GM12864 (cell line): ENCODE measurements at places on chromosomes 3 and 15.

GRCh38 chr3:16504242-16504641, 9.3 kb downstream of the RFTN1 start:
- peak; percentile 95 for DNase-seq

GRCh38 chr15:90364251-90364650, 12.2 kb downstream of the ZNF774 start:
- DNase-seq = no peak

DNA sequence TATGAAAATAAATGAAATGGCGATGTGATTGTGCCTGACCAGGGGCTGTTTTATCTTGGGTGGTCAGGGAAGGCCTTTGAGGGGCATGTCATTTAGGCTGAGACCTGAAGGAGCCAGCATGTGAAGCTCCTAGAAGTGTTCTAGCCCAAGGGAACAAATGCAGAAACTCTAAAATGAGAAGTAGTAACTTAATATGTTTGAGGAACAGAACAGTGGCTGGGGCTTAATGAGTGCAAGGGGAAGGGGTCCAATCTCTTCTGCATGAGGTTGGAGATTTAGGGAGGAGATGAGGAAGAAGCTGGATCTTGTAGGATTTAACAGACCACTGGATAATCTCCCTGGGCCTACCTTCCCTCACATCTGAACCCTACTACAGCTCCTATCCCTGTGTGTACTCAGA, 110.5 kb downstream of the AKAP13 start:
- DNase-seq = no peak

- DNase-seq = peak; percentile 46
Observed at GRCh38 chr3:179045719-179046402, 25.7 kb downstream of the ZMAT3 start.

- no peak for DNase-seq
Observed at GRCh38 chr15:90765966-90766365, 48.8 kb downstream of the BLM start.

GRCh38 chr3:126961191-126961790, 21.6 kb upstream of the PLXNA1 start:
- DNase-seq = no peak

- DNase-seq = no peak
Observed at GRCh38 chr3:98741121-98741716, 21.9 kb upstream of the ST3GAL6 start.

GRCh38 chr3:100170486-100170885, 56.2 kb upstream of the FILIP1L start:
- DNase-seq = no peak

DNA sequence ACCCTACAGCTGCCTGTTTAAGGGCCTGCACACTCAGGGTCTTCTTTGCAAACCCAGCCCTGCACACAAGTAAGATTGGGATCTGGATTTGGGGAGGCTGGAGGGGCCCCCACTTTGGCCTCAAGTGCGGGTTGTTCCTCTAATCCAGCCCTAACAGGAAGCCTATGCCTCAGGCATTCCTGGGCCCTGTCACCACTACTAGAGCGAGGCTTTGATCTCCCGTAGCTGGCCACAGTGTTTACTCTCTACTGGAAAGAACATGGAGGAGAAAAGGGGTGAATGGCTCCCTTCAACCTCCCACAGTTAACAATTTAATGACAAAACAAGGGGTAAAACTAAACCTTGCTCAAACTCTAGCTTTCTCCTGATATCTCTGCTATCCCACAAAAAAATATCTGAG, 48.4 kb downstream of the DZIP1L start:
- no peak for DNase-seq

DNA sequence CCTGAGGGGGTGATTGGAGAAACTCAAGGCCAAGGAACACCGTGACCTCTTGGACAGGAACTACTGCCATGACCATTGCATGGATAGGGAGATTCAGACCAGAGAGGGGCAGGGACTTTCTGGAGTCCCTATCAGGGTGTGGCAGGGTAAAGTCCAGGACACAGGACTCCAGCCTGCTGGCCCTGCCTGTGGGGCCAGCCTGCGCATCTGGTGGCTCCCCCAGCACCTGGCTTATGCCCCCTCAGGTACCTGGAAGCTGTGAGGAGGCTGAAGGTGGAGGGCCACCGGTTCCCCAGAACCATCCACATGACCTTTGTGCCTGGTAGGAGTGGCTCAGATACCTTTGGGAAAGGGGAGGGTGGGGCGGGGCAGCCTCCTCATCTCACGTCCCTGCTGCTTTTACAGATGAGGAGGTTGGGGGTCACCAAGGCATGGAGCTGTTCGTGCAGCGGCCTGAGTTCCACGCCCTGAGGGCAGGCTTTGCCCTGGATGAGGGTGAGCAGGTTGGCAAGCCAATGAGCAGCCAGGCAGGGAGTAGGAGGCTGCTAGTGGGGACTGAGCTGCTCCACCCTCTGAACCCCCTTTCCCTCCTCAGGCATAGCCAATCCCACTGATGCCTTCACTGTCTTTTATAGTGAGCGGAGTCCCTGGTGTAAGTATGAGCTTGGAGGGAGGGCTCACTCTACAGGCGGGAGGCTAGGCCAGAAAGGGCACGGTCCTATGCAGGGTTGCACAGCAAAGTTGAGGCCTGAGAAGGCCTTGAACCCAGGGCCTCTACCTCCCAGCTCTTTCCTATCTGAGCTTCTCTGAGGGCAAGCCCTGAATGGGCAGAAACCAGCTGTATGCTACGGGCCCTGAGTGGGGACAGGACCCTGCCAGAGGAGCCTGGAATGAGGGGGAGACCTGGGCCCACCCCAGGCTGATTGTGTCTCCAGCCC, 2.9 kb downstream of the ACY1 start:
- DNase-seq = no peak

- no peak for DNase-seq
Observed at GRCh38 chr3:75224412-75224811, 439.7 kb upstream of the FRG2C start.

- DNase-seq = no peak
Observed at GRCh38 chr3:47000922-47001730, 21.7 kb downstream of the NBEAL2 start.

DNA sequence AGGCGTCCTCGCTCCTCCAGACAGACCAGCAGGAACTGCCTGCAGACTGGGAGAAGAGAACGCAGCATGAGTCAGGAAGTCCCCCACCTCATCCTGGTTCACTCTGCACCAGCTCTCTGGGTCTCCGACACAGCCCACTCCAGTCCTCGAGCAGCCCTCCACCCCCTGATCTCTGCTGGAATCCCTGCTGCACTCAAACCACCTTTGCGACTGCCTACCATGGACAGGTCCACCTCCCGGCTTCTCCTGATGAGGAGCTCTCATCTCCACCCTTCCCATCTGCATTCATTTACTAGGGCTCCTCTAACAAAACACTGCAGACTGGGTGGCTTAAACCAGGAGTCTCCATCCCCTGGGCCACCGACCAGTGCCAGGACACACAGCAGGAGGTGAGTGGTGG, 202.3 kb upstream of the IGF1R start:
- DNase-seq = no peak

DNA sequence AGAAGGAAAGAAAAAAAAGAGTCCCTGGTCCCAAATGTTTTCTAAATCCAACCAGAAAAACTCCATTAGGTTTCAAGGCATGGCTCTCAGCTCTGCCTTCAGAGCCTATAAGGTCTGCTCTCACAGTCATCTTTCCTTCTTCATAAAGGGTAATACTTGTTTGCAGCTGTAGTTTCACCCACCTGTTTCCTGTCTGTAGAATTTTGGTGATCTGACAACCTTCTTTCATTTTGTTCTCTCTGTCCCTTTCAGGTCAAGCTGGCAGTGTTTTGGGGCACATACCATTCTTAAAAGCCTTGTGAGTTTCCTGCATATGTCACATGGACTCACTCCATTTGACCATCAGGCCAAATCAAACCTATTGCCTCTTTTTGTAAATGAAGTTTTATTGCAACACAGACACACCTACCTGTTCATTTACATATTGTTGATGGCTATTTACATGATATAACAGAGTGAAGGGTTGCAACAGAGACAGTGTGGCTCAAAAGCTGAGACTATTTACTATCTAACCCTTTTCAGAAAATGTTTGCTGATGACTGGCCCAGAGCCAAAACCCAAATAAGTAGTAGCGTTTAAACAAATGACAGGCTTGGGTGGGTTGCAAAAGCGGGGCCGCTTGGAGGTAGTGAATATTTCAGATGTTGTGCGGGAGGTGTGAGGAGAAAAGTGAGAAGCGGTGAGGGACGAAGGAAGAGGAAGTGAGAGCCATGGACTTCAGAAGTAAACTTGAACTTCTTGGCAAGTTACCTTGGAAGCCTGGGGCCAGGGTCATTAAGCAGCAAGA, 292.7 kb upstream of the PROK2 start:
- no peak for DNase-seq

- DNase-seq = no peak
Observed at GRCh38 chr3:197591816-197592215, 36.0 kb upstream of the BDH1 start.

- DNase-seq = no peak
Observed at GRCh38 chr3:127612966-127613365, 14.8 kb downstream of the MCM2 start.

DNA sequence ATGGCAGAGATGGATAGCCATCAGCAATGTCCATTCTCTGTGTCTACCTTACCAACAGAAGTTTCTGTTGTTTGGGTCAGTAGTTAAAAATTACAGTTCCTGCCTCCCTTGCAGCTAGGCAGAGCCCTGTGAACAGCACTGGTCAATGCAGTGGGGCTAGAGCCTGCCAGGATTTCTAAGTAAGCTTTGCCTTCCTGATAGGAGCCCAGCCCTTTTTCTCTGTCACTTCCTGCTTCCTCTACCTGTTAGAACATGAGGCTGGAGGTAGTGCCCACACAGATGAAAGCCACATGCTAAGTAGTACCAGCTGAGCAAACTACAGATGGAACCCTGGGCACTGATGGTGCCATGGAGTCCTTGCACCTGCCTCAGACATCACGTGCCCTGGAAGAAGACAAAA, 45.0 kb downstream of the MGLL start:
- DNase-seq = no peak

GRCh38 chr15:25717457-25718168, 145.5 kb downstream of the ATP10A start:
- no peak for DNase-seq
